ENCODE measurements at places on chromosomes 3 and 15.

- DNase-seq, result no peak
Observed at GRCh38 chr15:37490707-37491106, 390.4 kb upstream of the MEIS2 start.

GRCh38 chr3:100954199-100954935 lies 38.9 kb downstream of the ABI3BP start:
- DNase-seq, result no peak

DNA sequence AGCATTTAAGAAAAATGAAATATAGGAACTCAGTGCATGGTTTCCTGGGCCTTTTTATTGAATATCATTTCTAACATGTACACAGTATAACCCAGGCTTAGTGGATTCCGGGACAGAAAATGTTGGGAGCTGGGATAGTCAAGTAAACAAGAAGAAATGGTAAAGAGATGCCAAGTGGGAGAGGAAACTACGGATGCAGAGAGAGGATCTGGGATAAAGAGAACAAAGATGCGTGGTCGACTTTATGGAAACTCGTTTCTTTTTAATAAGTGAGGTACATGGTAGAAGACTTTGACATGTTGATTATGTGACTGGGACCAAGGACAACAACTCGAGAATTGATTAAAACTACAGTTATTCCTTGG lies 1.2 kb upstream of the GPR176 start:
- DNase-seq, result no peak

- no peak for DNase-seq
Observed at GRCh38 chr15:52559575-52559974, 9.3 kb downstream of the ARPP19 start.

GRCh38 chr3:55434789-55435188 lies 52.3 kb downstream of the WNT5A start:
- DNase-seq, result no peak

DNA sequence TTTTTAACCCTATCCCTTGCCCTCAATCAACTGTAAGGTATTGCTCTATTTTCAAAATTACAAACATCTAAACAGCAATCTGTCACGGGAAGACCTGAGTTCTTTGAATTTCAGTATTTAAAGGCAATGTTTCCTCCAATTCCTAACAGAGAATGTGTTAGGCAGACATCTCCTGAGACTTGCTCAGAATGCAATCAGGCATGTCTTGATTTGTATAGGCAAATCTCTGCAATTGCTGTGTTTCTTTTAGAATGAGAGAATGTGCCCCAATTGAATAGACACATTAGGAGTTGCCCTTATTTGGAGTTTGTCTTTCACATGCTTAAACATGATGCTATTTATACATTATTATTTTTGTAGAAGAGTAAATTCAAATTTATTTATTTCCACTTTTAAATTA lies 205.6 kb downstream of the CADM2 start:
- no peak for DNase-seq

GRCh38 chr3:196889844-196890708 lies 22.4 kb downstream of the SENP5 start:
- DNase-seq, result no peak

DNA sequence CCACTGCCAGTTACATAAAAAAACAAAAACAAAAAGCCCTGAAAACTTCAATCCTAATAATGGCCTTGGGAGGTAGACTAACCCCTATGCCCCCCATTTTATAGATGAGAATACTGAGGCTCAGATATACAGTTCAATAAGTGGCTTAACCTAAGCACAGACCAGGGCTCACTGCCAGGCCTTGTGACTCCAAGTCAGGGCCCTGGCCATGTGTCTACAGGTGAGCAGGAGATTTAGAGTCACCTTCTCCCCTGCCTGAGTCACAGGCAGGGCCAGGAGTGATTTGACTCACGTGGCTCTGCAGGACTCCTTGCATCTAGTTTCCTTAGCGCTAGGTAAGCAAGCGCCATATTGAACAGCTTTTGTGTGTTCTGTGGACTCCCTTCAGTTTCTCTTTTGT lies 98.6 kb upstream of the ETV5 start:
- DNase-seq, result no peak

GRCh38 chr15:81000144-81000623 lies 539 bp upstream of the TLNRD1 start:
- DNase-seq, result no peak

- no peak for DNase-seq
Observed at GRCh38 chr3:156685198-156685597, 10.8 kb downstream of the TIPARP start.

DNA sequence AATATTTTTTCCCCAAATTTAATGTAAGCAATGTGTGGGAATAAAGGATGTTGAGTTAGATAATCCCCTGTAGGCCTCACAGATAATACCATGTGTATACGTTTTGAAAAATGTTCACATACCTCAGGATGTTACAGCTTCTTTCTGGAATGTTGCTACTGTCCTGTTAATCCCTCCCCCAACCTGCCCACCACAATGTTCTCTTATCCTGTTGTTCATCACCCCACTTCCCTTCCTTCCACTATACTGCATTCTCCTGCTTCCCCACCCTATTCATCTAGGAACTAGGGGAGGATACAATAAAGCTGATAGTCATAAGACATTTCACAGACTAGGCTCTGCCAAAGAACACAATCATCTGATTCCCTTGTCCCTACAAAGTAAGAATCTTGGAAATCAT lies 92.1 kb downstream of the IGF2BP2 start:
- no peak for DNase-seq

GRCh38 chr3:60366486-60366885 lies 884.8 kb downstream of the FHIT start:
- no peak for DNase-seq

All from right forelimb (tissue), 1 donor.